ENCODE measurements at places on chromosomes 6 and 20. TPM values are rescaled to one million over a fixed set of nuclear protein-coding genes. Genes with fewer than 3 reads are reported as not detected.

SEL1L2 gene
- not detected for total RNA-seq

- DNase-seq = no peak
Observed at GRCh38 chr20:36887752-36888090, 11.8 kb downstream of the TLDC2 start.

DNA sequence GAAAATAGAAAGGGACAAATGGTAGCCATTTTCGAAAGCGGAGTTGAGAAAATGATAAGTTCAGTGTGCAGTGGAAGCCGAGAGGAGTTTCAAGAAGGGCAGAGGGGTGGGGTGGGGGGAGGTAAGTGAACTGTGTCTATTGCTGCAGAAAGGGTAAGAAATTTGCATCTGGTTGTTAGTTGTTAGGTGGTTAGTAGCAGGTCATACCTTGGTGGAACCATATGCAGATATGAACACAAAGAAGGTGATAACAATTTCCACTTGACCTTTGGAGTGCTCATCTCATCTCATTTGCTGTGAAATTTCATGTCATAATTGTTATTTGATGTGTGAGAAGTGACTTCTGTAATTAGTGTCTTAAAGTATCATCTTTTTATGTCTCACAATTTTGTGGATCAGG lies 288.2 kb downstream of the QKI start:
- no peak for DNase-seq

DNA sequence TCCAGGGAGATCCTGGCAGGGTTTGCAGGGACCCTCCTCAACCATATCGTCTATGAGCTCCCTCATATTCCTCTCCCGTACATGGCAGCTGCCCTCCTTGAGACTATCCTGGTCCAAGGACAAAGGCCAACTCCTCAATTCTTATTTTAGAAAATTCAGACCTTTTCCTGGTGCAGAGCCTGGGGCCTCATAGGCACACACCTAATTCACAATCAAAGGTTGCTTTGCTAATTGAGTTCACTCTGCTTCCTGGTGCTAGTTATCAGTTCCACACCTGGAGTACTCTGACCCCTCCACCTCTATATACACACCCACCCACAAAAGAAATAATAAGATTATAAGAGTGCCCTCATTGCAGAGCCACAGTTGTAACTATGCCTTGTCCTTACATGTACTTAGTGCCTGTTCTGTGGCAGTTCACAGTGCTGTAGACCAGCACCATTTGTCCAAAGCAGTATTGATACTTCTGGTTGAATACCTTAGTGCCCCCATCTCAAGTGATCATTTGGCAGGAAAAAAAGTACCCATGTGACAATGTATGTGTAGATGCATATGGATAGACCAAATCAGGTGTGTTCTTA lies 38.7 kb downstream of the GSS start:
- no peak for DNase-seq

GRCh38 chr6:158086054-158086503 lies 82.0 kb downstream of the SERAC1 start:
- DNase-seq = no peak

GRCh38 chr6:119938752-119939151 lies 589.2 kb upstream of the MAN1A1 start:
- no peak for DNase-seq

DNA sequence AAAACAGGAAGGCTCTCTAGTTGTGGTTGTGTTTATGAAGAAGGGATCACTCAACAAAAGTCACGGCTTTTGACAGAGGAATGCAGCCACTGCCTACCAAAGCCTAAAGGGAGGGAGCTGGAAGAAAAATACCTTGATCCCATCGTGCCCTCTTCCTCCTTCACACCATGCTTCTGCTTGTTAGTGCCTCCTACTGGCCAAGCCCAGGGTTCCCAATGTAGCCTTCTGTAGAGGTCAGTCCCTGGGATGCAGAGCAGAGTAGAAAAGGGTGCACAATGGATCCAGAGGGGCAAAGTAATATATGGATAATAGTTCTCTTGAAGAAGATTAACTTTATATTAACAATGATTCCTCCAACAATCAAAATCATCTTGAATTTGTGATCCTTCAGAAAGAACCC lies 293.5 kb upstream of the FERMT1 start:
- no peak for DNase-seq

GRCh38 chr6:41673704-41674000 lies 35.4 kb downstream of the MDFI start:
- no peak for DNase-seq

PERP gene
- 32.0 TPM for total RNA-seq

LRRC73 gene
- under 0.01 TPM for total RNA-seq

DNA sequence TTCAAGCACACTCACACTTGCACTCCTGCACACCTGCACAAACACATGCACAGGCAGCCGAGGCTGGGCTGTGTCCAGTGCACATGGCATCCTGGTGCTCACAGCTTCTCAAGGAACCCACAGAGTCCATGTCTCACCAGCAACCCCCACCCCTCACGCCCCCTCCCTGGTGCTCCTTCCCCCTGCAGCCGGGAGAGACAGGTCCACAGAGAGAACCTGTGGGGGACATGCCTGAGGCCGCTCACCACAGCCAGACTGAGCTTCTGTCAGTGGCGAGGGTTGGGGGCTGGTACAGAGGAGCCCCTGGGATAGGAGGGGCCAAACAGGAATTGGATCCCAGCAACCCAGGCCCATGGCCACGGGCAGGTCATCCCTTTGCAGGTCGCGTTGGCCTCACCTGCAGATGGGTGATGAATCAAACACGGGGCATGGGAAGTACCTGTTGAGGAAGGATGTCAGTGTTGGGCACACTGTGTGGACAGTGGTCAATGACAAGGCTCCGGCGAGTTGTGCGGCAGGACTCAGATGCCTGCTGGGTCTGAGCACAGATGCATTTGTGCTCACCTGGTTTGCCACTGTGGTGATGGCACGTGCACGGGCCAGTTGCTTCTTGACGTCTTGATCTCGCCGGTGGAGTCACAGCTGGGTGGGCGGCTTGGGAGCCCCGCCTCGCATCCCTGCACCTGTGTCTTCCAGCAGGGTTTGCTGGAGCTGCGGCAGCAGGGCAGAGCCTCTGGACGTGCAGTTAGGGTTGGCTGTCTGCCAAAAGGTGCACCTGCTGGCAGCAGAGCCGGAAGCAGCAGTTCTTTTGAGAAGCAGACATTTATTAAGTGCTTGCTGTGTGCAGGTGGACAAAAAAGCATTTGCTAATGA lies 113.0 kb downstream of the ERMARD start:
- no peak for DNase-seq

ESR1 gene
- total RNA-seq = not detected

MYB gene
- under 0.01 TPM for total RNA-seq

ARG1 gene
- total RNA-seq = not detected

ADA gene
- total RNA-seq = 29.8 TPM

GRCh38 chr6:116221067-116221466 lies 32.8 kb downstream of the TSPYL4 start:
- DNase-seq = no peak

KHDC1L gene
- not detected for total RNA-seq

- DNase-seq = no peak
Observed at GRCh38 chr6:87922947-87923330, 124.7 kb upstream of the SPACA1 start.

GRCh38 chr6:89956182-89956581 lies 61.9 kb downstream of the GJA10 start:
- no peak for DNase-seq

GRCh38 chr6:142356201-142356883 lies 54.5 kb downstream of the ADGRG6 start:
- DNase-seq = no peak

NTSR1 gene
- under 0.01 TPM for total RNA-seq

FNDC1 gene
- total RNA-seq = not detected

DNA sequence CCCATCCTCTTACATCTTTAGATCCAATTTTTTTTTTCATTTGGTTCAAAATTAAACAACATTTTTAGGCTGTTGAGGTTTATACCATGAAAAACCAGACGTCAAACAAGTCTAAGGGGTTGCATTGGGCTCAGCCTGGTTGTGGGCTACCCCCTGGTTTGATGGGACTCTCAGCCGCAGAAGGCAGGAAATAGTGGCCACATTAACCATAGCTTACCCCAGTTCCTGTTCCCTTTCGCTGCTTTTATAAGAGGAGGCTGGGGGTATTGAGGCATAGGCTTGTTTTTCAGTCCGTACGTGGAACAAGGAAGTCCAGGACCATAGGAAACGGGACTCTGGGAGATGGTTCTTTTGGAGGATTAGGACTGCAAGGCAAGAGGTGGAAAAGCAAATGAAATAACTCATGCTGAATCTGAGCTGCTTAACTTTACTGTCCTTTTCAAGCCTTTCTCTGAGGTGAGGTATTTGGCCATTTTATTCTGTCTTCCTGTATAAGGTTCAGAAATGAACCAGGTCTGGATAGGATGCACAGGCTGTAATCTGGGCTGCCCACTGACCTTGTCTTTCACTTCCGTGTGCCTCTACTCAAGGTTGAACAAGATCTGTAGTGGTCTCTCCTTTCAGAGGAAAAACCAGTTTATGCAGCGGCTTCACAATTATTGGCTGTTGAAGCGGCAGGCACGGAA lies 7.7 kb downstream of the BRPF3 start:
- no peak for DNase-seq

DNA sequence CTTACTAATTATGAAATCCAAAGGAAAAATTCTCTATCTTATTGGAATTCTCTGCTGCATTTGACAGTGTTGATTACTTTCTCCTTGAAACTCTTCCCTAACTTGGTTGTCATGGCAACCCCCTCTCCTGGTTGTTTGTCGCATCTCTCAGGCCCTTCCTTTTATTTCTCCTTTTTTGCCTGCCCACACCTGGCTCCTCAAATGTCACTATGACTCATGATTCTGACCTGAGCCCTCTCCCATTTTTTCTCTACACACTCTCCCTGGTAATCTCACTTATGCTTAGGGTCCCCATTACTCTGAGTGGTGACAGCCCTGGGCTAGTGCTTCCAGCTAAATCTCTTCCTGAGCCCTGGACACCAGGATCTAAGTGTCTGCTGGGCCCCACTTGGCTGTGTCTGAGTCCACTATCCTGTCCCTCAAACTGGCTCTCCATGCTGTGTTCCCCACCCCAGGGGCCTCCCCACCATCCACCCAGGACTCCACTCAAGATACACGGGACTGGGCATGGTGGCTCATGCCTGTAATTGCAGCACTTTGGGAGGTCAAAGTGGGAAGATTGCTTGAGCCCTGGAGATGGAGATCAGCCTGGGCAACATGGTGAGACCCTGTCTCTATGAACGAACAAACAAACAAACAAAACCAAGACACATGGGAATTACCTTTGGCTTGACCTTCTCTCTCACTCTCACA lies 16.5 kb upstream of the NNAT start:
- no peak for DNase-seq

Data from dermis microvascular lymphatic vessel endothelial cell (primary cell).